Skeletal muscle cell (primary cell): ENCODE measurements at places on chromosomes 6 and 20.

DNA sequence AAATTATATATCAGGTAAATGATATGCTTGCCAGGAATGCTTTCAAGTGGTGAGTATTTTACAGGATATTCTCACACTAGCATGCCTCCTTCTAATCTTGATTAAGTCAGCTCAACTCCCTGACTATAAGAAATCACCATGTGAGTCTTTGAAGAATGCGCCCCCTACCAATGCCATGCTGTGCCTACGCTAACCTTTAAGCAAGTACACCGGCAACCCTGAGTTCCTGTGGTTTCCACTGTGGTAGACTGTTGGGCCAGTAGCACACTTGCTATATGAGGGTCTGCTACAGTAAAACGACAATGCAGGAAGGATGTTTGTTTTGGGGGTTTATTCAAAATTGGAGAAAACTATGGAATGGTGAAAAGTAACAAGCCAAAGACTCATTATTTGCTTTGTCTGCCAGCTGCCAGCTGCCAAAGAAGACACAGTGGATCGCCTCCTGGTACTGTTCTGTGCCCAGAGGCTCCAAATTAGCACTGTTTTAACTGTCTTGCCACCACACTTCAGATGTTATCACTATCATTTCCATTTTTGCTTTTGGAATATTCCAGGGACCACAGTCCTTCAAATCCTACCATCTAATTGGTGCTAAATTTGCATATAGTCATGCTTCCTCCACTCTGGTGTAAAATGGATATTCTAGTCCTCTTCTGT is 333.5 kb downstream of the RNGTT start:
- DNase-seq, result no peak

DNA sequence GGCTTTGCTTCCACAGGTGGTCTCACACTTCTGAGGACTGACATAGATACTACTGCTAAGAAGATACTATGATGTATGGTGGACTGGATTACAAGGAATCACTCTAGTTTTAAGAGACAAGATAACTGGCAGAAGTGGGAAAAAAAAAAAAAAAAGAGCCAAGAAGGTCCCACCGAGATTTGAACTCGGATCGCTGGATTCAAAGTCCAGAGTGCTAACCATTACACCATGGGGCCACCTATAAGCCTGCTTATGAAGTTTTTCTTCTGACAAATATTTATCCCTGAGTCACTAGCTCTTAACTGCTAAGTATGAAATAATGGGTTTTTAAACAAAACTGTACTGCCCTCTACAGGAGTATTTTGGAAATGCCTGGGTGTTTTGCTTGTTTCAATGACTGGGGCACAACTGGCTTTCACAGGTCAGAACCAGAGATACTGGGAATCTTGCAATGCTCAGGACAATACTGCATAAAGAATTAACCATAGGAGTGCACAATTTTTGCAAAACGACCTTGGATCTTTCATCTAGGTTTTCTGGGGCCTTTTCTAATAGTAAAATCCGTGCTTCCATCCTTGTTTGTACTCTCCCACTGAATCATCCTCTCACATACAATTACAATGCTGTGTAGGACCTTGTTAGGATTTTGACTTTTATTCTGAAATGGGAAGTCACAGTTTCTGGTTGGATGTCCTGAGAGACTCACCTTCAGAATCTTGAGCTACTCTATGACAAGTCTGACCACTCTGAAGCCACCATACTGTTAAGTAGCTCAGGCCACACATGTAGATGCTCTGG is 116.3 kb downstream of the OR2B2 start:
- peak; percentile 45 for DNase-seq

- no peak for DNase-seq
Observed at GRCh38 chr6:75631859-75632635, 30.4 kb downstream of the SENP6 start.

GRCh38 chr6:133891149-133891926 is 2.4 kb downstream of the TCF21 start:
- no peak for DNase-seq

GRCh38 chr6:129683601-129684322 is 26.2 kb downstream of the ARHGAP18 start:
- DNase-seq, result peak; percentile 99

- no peak for DNase-seq
Observed at GRCh38 chr6:138662471-138662870, 111.1 kb upstream of the CCDC28A start.

- peak; percentile 23 for DNase-seq
Observed at GRCh38 chr20:8946036-8946940, 122.6 kb upstream of the PLCB4 start.

DNA sequence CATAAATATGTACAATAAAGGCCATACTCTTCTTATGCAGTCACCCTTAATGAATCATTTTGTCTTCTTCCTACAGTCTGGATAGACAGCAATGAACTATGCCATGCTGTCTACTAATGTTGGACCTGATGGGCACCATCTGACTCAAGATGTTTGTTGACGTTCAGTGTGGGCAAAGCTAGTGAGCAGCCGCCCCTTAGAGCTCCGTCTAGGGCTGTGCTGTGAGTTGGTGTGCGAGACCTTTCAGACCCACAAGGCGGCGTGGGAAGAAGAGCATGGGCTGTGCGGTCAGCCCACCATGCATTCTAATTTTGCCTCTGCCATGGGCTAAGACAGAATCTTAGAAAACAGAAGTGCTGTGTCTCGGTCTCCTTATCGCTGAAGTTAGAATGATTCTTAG is 829.4 kb downstream of the QKI start:
- no peak for DNase-seq

- DNase-seq, result peak; percentile 13
Observed at GRCh38 chr20:61951695-61952533, 113.8 kb downstream of the TAF4 start.

- peak; percentile 73 for DNase-seq
Observed at GRCh38 chr6:163667372-163668060, 253.0 kb downstream of the QKI start.

DNA sequence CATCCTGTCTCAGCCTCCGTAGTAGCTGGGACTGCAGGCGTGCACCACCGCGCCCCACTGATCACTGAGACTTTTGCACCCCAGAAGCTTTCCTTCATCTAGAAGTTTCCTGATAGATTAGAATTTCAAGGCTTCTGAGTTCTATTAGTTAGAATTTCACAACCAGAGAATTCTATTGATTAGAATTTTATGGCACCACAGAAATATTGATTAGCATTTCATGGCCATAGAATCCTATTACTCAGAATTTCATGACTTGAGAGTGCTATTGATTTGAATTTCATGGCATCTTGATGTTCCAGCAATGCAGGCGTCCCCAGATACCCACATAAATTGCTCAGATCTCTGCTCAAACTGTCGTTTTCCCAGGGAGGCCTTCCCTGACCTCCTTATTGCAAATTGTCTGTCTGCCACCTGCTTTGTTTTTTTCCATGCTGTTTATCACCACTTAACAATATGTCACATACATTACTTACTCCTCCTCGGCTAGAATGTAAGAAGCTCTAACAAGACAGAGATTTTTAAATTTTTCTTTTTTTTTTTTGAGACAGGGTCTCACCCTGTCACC is 16.9 kb upstream of the CBFA2T2 start:
- DNase-seq, result no peak

- DNase-seq, result no peak
Observed at GRCh38 chr20:15922556-15922955, 650.7 kb downstream of the KIF16B start.

GRCh38 chr6:17865243-17865642 is 122.2 kb downstream of the KIF13A start:
- DNase-seq, result no peak

DNA sequence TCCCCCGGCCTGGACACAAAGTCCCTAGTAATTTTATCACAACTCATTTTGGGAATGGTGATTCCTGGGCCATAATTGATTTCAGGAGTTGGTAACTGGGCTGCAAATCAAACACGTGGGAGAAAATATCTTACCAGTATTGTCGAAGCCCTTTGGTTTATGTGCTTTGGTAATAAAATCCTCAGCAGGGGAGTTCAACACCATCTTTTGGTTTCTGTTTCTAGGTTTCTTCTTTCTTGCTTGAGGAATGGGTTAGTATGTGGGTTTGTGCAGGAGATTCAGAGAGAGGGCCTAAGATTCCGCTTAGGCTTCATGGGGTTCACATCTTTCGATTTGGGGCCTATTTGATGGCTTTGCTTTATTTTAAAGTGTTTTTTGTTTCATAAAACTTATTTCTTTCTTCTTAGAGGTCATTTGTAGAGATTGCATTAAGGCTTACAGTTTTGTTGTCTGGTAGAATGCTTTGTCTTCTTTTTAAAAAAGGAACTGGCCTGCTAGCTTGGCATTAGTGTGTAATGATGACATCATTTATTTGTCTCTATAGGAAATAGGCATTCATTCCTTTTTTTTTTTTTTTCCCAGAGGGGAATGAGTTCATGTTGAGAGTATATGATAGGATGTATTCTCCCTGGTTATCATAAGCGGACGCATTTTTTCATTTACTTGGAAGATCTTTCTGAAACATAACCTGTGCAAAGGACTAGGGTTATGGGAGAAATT is 45.8 kb downstream of the CYP24A1 start:
- DNase-seq, result no peak

GRCh38 chr6:113671421-113671820 is 185.7 kb upstream of the MARCKS start:
- no peak for DNase-seq

DNA sequence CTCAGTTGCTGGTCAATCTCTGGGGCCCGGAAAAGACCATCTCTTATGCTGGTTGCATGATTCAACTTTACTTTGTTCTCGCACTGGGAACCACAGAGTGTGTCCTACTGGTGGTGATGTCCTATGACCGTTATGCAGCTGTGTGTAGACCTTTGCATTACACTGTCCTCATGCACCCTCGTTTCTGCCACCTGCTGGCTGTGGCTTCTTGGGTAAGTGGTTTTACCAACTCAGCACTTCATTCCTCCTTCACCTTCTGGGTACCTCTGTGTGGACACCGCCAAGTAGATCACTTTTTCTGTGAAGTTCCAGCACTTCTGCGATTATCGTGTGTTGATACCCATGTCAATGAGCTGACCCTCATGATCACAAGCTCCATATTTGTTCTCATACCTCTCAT is 4.3 kb downstream of the OR2J3 start:
- no peak for DNase-seq

- peak; percentile 80 for DNase-seq
Observed at GRCh38 chr6:85464722-85465150, 14.9 kb downstream of the NT5E start.

DNA sequence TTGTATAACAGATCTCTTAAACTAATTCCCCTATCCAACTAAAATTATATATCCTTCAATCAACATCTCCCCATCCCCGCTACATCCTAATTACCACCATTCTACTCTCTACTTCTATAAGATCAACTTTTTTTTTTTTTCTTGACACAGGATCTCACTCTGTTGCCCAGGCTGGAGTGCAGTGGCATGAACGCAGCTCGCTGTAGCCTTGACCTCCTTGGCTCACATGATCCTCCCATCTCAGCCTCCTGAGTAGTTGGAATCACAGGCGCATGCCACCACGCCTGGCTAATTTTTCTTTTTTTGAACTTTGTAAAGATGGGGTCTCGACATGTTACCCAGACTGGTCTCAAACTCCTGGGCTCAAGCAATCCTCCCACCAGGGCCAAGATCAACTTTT is 5.0 kb downstream of the DNAAF9 start:
- DNase-seq, result no peak

DNA sequence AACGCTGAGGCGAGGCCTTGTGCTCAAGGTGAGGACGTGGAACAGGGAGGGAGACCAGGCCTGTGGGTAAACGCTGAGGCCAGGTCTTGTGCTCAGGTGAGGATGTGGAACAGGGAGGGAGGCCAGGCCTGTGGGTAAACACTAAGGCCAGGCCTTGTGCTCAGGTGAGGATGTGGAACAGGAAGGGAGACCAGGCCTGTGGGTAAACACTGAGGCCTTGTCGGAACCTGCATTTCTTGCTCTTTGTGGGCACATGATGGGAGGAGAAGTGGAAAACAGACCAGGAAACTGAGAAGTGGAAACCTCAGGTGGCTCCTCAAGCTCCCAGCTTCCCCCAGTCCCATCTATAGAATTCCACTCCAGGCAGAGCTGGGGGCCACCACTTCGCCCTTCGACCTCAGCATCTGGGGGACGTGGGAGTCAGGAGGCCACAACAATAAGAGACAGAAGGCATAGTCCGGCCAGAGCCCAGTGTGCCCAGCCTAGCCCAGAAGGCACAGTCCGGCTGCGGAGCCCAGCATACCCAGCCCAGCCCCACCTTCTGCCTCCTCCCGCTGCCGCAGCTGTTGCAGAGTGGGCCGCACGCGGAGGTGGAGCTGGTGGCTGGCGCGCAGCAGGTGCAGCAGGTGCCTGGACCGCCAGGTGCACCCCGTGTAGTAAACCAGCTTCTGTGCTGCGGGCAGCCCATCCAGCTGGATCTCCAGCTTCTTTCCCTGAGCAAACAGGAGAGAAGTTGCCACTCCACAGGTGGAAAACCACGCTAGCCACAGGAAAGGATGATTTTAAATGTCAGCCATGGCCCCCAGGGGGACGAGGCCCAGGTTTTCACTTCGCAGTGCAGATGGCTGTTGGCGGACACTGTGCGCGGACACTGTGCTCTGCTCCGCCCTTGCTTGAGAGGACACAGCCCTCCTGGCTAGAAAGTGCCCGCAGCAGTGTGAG is 17.5 kb downstream of the FRMD1 start:
- DNase-seq, result no peak

DNA sequence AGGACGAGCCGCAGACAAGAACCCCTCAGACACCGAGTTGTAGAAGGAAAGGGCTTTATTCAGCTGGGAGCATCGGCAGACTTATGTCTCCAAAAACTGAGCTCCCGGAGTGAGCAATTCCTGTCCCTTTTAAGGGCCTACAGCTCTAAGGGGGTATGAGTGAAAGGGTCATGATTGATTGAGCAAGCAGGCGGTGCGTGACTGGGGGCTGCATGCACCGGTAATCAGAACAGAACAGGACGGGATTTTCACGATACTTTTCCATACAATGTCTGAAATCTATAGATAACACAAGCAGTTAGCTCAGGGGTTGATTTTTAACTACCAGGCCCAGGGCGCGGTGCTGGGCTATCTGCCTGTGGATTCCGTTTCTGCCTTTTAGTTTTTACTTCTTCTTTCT is 226.4 kb upstream of the PLCB4 start:
- no peak for DNase-seq

- DNase-seq, result no peak
Observed at GRCh38 chr20:45449528-45449927, 20.0 kb upstream of the WFDC2 start.

- DNase-seq, result no peak
Observed at GRCh38 chr6:149285626-149286025, 31.9 kb upstream of the TAB2 start.

DNA sequence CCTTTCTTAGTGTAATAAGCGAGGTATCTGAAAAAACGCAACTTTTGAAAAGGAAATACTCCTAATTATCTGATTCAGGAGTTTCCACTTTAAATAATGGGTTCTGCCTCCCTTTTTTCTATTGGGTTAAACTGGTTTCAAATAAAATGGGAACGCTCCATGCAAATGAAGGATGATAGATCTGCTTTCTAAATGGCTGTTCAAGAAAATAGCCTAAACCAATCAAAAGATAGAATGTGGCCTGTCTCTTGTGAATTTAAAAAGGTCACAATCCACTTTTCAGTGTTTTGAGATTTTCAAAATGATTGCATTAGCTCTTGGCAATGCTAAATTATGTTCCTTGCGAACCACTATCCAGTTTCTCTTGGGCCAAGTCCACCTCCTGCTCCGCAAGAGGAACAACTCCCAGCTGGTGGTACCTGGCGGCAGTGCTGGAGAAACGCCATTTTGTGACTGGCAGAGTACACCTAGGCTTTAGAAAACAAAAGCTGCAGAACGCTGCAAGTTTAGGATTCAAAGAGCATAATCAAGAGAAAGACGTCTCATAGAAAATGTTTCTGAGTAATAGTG is 56.7 kb downstream of the TRIM38 start:
- no peak for DNase-seq
